ENCODE measurements at places on chromosomes 16 and 17. TPM values are rescaled to one million over a fixed set of nuclear protein-coding genes. Genes with fewer than 3 reads are reported as not detected.

DNA sequence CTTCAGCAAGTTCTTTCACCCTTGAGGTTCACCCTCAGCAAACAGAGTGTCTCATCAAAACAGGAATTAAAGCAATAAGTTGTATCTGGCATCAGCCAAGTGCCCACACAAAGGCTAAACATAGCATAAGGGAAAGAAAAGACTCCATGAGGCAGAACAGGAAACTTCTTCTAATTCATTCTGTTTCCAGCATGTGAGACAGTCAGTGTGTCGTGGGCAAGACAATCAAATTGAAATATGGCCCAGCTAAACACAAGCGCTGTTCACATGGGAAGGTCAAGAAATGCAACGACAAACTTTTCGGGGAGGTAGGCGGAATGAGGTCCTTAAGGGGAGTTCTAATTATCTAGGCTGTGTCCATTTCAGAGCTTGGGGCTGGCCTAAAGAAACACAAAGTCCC is 393.4 kb downstream of the HAPSTR1 start:
- H3K27me3 ChIP-seq: no peaks in the 10 kb centered on the region
- no peak for DNase-seq
- H3K27ac ChIP-seq: no peak overlapping the region
- no peak overlapping the region for H3K4me3 ChIP-seq
- no peaks in the 10 kb centered on the region for H3K4me1 ChIP-seq

DNA sequence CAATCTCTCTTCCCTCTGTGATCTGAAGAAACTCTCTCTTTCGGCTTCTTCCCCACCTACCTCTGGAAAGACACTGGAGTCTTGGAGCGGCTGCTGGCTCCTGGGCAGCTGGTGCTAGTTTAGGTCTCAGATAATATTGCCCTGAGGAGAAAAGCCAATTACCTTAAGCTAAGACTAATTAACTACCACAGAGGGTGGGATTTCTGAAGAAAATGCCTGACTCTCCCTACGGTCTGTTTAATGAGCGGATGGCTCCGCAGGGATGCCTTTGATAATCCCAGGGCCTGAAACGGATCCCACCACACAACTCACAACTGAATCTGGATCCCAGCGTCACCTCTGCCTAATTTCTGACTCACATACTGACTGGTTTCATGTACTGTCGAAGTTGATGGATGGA is 127.0 kb upstream of the NLRP1 start:
- H3K27me3 ChIP-seq: no peaks in the 10 kb centered on the region
- DNase-seq: no peak
- no peaks in the 10 kb centered on the region for H3K4me1 ChIP-seq
- H3K36me3 ChIP-seq: no peaks in the 10 kb centered on the region
- no peak overlapping the region for H3K27ac ChIP-seq
- H3K4me3 ChIP-seq: no peak overlapping the region

- no peaks in the 10 kb centered on the region for H3K36me3 ChIP-seq
- H3K4me1 ChIP-seq: no peaks in the 10 kb centered on the region
- no peak for DNase-seq
- no peak overlapping the region for H3K4me3 ChIP-seq
- H3K27ac ChIP-seq: no peak overlapping the region
These were observed 187.7 kb downstream of the CBLN1 start for GRCh38 chr16:49093939-49094338.

DNA sequence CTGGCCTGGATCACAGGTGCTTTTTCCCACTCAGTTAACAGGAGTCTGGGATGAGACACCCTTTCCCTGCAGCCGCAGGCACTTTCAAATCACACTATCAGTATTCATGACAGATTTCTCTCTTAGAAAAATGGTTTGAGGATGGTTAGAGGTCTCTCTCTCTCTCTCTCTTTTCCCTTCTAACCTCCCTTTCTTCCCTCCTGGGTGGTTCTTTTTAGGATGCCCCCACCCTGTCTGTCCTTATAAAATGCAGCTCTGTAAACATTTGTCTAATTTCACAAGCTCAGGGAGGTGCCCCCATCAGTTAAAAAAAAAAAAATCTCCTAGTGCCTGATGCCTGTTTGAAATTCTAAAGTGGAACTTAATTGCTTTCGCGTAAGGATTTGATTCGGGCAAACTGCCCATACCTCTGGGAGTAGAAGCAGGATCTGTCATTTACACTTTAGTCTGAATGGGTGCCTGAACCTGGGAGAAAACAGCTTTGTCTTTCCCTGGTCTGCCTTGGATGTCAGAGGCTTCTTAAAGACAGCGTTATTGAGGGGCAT is 158.8 kb downstream of the CCDC182 start:
- H3K36me3 ChIP-seq: no peaks in the 10 kb centered on the region
- no peak for DNase-seq
- no peak overlapping the region for H3K27ac ChIP-seq
- H3K4me3 ChIP-seq: no peak overlapping the region

- H3K36me3 ChIP-seq: no peaks in the 10 kb centered on the region
- H3K4me1 ChIP-seq: no peaks in the 10 kb centered on the region
- H3K4me3 ChIP-seq: no peak overlapping the region
- H3K27ac ChIP-seq: no peak overlapping the region
- no peak for DNase-seq
These were observed 27.3 kb upstream of the CBFA2T3 start for GRCh38 chr16:89004209-89004831.

- no peaks in the 10 kb centered on the region for H3K27me3 ChIP-seq
- H3K4me1 ChIP-seq: no peaks in the 10 kb centered on the region
- H3K27ac ChIP-seq: no peak overlapping the region
- H3K36me3 ChIP-seq: no peaks in the 10 kb centered on the region
These were observed 1093.2 kb upstream of the EEF2KMT start for GRCh38 chr16:6190776-6191175.

DNA sequence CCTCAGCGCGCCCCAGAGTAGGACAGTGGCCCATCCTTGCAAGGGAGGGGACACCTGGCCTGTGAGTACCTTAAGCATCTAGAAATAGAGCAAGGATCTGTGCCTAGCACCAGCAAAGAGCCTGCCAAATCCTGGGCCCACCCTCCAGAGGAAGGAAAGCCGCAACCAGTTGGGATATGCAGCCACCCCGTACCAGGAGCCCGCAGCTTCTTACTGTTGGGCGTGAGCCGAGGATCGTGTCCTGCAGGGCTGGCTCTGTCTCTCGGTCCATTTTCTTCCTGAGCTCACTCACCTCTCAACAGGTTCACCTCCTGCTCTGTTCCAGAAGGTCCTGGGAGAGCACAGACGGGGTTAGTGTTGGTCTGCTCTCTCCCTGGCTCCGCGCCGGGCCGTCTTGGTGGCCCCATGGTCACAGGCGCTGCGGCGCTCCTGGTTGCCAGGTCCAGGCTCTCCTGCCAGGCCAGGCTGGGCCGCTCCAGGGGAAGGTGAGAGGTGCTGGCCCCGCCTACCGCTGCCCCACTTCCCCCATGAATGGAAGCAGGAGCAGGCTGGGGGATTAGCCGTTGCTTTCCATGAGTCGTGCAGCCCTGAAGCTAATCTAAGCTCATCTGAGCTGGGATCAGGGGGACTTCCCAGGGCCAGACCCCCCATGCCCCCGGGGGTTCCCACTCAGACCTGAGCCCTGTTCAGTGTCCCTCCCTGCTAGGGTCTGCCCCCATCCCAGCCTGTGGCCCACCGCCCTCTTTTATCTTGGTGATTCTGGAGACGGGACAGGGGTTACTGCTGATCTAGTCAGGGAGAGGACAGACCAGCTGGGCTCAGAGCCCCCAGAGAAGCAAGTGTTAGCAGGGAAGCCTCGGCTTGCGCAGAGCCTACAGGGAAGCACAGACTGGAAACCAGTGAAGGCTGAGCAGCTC is 12.7 kb downstream of the ENDOV start:
- DNase-seq: no peak
- H3K27me3 ChIP-seq: no peaks in the 10 kb centered on the region
- no peak overlapping the region for H3K4me3 ChIP-seq
- H3K36me3 ChIP-seq: no peaks in the 10 kb centered on the region
- H3K4me1 ChIP-seq: peaks cover 7% of the 10 kb centered on the region

GRCh38 chr16:81808933-81809480 is 29.9 kb downstream of the PLCG2 start:
- no peaks in the 10 kb centered on the region for H3K4me1 ChIP-seq
- H3K4me3 ChIP-seq: no peak overlapping the region
- no peak for DNase-seq
- H3K36me3 ChIP-seq: no peaks in the 10 kb centered on the region

- H3K4me3 ChIP-seq: no peak overlapping the region
- no peaks in the 10 kb centered on the region for H3K27me3 ChIP-seq
- H3K27ac ChIP-seq: no peak overlapping the region
- DNase-seq: no peak
These were observed 9.7 kb upstream of the HEXD start for GRCh38 chr17:82408288-82408937.

- H3K4me1 ChIP-seq: no peaks in the 10 kb centered on the region
- no peaks in the 10 kb centered on the region for H3K27me3 ChIP-seq
- no peaks in the 10 kb centered on the region for H3K36me3 ChIP-seq
- no peak overlapping the region for H3K4me3 ChIP-seq
These were observed 25.6 kb downstream of the TRARG1 start for GRCh38 chr17:1304962-1305563.

GRCh38 chr16:75616521-75617010 is 6.5 kb downstream of the ADAT1 start:
- no peak for DNase-seq
- peaks cover 12% of the 10 kb centered on the region for H3K4me1 ChIP-seq
- no peaks in the 10 kb centered on the region for H3K27me3 ChIP-seq
- no peak overlapping the region for H3K27ac ChIP-seq
- no peak overlapping the region for H3K4me3 ChIP-seq
- H3K36me3 ChIP-seq: peaks cover 58% of the 10 kb centered on the region

- H3K27me3 ChIP-seq: no peaks in the 10 kb centered on the region
- H3K36me3 ChIP-seq: no peaks in the 10 kb centered on the region
- H3K4me1 ChIP-seq: peaks cover 31% of the 10 kb centered on the region
- no peak overlapping the region for H3K4me3 ChIP-seq
These were observed 17.9 kb downstream of the ST3GAL2 start for GRCh38 chr16:70421014-70421413.

OR1F1 gene
- total RNA-seq: not detected

CSHL1 gene
- total RNA-seq: not detected

RFNG gene
- 61.4 TPM for total RNA-seq

ZNF213 gene
- total RNA-seq: 7.6 TPM

ATP2A1 gene
- not detected for total RNA-seq

EDC4 gene
- 71.9 TPM for total RNA-seq

AIPL1 gene
- total RNA-seq: not detected

All from vagina (tissue), 2 donors.